ENCODE measurements at places on chromosomes 7 and 10.

DNA sequence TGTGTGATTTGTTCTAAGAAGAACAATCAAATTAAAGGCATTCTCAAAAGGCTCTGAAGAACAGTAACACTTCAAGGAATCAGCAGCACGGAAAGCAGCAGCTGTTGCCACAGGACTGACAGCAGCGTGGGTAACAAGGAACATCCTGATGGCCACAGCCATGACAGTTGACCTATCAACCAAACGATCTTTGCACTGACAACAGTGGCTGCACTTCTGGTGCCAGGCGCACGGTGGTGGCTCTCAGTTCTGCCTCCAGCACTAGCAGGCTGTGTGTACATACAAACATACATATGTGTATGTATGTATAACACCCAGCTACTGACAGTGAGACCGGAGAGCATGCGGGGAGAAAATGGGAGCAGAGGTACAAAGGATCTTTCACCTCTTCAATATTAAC, 114.1 kb downstream of the ZFAND4 start:
- DNase-seq, result no peak

DNA sequence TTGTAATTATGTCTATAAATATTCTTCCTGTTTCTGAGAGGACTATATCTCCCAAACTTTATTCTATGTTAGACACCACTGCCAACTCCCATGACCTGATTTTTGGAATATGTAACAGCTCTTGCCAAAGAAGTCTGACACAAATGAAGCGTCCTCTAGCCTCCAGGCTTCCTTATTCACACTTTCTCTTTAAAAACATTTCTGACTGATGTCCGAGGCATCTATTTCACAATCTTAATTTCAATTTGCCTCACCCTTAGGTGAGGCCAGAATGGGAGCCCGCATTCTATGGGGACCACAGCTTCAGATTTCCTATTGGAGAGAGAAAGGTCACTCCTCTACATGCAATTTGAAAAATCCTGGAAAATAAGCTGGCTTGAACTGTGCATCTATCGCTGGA, 873.2 kb downstream of the GATA3 start:
- no peak for DNase-seq

DNA sequence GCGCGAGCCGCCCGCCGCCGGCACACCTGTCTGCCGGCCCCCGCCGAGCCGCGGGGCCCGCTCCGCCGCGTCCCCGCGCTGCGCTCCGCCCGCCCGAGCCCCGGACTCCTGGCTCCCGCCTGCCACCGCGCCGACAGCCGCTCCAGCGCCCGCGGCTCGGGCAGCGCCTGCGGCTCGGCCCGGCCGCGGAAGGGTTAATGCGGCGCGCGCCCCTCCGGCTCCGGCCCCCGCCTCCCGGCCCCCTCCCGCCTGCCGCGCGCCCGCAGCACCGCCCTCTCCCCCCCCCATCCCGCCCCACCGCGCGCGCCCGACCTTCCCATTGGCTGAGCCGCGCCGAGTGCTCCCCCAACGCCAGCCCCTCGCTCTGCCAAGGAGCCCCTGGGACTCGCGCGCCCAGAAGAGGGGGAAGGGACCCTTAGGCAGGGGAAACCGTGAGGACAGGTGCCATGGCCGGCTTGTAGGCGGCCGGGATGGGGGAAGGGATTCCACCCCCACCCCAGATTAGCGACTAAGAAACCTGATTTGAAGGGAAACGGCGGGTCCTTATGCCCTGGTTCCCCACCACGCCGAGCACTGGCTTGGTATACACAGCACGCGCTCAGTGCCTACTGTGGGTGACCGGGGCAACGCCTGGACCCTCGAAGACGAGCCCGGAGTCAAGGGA, at the start of gene KCNH2:
Gene KCNH2 (minus strand): TSS at position 196 of the 664 bp plus-strand sequence. CDS start 408 bp downstream, outside the sequence.
- no peak for DNase-seq

GRCh38 chr7:127887631-127888030, 143.6 kb downstream of the LRRC4 start:
- no peak for DNase-seq

- DNase-seq, result no peak
Observed at GRCh38 chr7:17040716-17041115, 158.9 kb upstream of the AGR3 start.

DNA sequence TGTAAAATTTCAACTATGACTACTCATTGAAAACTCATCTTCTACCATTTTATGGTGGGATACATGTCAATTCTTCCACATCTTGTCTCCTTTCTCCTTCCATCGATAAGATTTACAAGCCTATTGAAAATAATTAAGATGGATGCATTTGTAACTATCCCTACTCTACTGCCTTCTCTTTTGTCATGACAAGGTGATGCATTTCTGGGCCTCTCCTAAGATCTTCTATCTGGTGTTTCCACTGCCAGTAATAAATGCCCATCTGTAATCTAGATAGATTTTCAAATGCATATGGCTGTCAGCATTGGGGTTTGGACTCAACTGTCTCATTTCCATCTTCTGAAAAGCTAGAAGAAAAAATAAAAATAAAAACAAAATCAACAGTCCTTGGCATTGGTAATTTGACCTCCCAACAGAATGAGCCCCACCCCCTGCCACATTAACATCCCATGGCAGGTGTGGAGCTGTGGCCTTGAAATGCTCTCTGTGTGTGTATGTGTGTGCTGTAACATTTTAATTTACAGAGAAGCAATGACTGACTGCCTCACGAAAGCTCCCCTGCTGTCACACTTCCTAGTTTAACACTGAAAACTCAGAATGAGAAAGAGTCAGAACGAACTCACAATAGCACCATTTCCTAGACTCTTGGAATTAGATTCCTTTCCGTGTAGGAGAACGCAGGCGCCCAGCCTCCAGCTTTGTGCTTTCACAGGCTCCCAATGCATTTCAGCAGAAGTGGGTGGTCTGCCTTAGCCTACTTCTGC, 74.2 kb downstream of the RHOBTB1 start:
- no peak for DNase-seq

DNA sequence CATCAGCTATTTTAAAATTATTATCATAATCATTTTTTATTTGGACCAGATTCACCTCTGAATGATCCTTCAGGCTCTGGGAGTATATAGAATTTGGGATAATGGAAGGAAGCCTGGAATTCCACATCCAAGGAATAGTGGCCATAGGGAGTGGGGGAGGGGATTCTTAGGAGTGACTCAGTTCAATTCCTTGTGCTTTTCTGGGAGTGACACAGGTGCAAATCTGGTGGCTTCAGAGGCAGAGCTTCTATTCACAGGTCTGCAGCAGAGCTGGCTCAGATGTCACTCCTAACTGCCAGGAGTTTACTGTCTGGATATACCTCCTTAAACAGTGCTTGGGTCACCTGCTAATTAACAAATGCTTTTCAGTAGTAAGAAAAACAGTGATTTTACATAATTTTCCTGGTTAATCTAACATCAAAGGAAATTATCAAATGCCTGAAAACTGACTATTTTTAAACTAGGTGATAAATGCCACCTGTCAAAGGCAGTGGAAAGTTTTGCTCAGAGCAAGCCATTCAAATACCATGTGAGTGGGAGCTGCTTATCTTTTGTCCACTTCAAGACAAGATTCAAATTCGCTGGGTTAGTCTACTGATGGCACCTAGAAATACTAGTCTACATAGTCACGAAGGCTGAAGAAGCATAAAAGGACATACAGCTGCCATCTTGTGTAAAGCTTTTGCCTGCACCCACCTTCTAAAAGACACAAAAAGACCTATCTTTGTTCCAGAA, 106.7 kb upstream of the LAMB4 start:
- DNase-seq, result no peak

- no peak for DNase-seq
Observed at GRCh38 chr10:7111561-7111960, 299.3 kb downstream of the SFMBT2 start.

DNA sequence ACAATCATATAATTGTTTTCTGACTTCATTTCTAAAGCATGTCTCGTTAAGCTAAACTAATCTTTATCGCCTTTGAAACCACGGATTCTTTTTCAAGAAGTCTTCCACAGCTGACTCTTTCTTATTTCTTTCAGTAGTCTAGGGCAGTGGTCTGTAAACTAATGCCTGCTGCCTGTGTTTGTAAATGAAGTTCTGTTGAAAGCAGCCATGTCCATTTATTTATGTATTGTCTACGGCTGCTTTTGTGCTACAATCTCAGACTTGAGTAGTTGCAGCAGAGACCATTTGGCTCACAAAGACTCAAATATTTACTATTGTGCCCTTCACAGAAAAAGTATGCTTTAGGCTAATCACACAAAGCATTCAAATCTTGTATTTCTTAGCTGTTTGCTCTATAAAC, 20.3 kb upstream of the ABLIM1 start:
- DNase-seq, result no peak

DNA sequence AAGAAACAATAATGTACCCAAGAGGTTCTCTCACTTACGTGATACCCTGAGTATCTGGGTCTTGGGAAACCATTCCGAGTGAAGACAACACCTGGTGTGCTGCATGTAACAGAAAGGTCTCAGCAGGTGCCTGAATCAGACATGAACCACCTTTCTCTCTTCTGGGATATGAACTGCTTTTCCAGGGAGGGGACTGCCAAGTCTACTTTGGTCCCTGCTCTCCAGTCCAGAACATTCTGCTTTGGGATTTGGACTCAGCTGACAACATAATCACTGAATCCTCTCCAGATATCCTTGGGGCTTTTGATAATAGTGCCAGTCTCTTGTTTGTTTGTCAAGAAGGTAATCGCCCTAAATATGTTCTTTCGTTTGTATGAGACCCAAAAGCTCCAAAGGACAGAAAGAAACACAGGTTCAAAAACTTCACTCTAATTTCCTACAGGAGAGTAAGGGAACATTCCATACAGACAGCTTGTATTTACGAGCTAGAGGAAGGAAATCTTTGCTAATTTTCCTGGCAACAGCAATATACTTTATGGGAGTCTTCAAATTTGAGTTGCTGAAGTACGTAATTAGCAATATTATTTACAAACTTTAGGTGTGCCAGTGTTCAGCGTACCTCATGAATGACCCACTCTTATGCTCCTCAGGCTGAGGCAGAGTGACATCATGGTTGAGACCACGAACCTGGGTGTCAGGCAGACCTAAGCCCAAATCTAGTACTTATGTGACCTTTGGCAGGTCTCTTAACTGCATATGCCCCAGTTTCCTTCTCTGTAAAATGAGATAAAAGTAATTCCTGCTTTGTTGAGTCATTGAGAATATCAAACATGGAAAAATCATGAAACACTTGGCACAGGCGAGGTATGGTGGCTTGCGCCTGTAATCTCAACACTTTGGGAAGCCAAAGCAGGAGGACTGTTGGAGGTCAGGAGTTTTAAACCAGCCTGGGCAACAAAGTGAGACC, 5.4 kb downstream of the ABLIM1 start:
- no peak for DNase-seq

DNA sequence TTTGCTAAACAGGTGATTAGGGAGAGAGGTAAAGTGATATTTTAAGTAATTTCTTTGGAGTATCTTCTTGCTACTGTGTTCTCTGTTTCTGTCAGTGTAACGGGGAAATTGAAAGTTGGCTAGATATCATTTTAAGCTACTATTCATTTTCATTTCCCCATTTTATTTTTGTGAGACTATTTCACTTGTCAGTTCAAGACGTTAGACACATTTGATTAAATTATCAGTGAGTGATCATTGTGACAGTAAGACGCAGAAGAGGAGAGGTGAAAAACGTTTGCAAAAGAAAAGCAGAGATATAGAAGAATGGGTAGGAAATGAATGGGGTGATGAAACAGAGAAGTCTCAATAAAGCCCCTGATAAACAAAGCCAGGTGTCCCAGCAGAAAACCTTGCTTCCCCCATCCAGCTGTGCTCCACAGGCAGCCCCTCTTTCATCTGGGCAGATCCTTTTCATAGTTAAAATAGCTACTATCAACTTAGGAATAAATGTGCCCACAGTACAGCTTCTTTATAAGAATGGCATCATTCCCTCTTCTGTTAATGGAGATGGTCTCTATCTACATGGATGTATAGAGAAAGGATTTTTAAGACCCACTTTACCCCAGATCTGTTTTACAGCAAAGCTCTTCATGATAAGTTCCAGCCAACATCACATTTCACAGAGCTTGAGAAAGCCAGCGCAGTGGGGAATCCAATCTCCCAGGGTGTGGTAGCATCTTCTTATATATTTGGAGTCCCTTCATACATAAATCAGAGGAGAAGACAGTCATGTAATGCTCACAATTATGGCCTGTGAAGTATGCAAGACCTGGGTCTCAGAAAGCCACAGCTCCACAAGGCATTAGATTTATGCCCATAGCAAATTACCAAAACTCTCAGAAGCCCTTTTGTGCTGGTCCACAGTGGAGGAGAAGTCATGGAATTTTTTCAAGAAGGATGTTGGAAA, 138.1 kb upstream of the ITGB1 start:
- no peak for DNase-seq

Measured in stimulated activated CD4-positive, alpha-beta T cell treated with anti-CD3 and anti-CD28 coated beads, Interleukin-1b, Interleukin-23, amount 100 ng/mL, for 1 hour (primary cell).